ENCODE measurements at places on chromosomes 16 and 17.

DNA sequence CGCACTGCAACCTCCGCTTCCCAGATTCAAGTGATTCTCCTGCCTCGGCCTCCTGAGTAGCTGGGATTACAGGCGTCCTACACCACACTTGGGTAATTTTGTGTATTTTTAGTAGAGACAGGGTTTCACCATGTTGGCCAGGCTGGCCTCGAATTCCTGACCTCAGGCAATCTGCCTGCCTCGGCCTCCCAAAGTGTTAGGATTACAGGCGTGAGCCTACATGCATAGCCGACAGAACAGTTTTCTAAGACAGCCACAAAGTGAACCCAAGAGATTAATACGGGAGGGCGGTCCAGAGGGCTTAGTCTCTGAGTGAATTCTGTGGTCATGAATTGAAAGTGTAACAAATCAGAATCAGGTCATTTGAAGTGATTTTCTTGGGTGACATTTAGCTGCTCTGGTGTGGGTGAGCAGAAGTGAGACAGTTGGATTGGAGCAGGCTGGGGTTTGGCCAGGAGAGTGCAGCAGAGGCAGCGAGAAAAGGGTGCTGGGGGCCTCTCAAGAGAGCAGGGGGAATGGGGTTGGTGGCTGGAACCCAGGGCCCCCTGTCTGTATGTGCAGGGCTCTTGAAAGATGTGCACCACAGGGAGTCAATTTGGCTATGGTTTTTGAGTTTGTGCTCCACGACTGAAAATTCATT, 231.4 kb upstream of the WSCD1 start:
- no peak for DNase-seq

DNA sequence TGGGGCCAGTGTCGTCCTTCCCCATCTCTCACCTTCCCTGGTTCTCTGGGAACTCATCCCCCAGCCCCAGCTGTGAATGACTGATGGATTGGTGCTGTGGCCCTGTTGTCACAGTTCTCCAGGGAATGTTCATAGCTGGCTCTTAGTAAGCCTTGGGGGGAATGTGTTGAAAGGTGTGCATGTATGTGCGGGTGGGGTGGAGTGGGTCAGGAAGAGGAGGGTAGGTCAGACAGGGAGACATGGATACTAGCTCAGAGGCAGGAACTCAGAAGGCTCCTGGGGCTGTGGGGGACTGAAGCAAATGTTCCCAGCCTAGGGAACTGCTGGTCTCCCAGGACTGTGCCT, 4.3 kb downstream of the DLX4 start:
- DNase-seq: no peak

DNA sequence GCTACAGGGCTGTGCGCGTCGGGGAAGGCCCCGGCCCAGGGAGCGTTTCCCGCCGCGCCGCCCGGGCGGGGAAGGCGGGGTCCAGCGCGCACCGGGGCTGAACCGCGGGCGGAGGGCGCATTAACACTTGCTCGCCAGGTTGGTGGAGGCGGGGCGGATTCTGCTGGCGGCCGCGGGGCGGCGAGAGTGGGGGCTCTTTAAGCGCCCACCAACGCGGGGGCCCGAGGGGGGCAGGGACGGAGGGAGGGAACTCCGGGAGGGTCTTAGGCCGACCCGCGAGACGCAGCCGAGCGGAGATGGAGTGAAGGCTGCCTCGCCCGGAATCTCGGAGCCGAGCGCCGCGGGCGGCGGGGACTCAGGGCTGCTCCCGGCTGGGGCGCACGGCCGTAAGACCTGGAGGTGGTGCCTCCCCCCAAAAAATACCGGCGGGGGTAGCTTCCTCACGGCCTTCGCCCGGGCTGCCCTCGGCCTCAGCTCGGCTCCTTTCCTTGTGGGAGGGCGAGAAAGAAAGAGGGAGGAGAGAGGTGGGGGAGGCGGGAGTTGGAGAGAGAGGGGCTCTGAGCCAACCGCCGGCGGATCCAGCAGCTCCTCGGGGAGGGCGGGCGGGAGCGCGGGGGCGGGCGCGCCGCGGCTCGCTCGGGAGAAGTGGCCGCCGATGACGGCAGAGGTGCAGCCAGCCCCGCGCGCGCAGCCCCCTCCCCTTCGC, 415 bp upstream of the FOXF1 start:
- no peak for DNase-seq

DNA sequence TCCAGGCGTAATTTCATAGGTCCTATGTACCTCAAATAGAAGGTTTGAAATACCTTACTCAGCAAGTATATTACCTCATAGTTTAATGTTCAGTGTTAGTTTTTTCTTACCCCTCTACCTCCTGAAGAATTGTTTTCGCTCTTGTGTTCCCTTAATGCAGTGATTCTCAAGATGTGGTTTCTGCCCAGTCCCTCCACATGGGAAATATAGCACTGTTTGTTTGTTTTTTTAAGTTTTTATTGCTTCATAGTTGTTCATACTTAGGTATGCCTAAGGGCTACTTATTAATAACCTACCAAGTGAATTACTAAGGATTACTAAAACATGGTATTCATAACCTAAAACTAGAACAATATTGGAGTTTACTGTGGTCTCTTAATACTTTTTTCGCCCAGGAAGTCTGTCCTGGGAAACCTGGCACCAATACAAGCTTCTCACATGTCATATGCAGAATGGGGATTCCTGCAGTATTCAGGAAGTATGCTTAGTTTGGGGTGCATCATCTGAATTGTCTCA, 5.0 kb downstream of the RSPRY1 start:
- DNase-seq: no peak

GRCh38 chr16:53457670-53458069, 23.4 kb downstream of the RBL2 start:
- DNase-seq: no peak

GRCh38 chr17:11514565-11514964, 83.7 kb upstream of the DNAH9 start:
- DNase-seq: no peak

DNA sequence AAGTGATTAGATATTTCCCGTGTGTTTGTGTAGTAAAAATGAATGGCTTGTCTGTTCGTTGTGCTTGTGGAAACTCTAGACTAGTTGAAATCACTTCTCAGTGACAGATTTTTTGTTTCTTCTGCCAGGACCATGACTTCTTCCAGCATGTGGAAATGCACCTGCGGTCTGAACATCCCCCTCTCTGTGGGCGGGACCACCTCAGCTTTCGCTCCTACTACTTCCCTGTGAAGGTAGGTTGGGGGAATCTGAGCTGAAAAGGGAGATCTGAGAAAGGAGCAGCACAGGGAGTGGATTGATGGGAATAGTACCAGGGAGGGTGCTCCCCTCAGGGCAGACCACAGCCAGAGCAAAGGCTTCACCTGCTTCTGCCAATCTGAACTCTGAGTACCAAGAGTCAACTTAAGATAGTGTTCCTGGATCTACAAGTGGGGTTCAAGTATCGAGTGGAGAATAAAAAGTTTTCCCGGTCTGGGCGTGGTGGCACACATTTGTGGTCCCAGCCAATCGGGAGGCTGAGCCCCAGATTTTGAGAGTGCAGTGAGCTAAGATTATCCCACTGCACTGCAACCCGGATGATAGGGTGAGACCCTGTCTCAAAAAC, 47.5 kb downstream of the SF3B3 start:
- no peak for DNase-seq

DNA sequence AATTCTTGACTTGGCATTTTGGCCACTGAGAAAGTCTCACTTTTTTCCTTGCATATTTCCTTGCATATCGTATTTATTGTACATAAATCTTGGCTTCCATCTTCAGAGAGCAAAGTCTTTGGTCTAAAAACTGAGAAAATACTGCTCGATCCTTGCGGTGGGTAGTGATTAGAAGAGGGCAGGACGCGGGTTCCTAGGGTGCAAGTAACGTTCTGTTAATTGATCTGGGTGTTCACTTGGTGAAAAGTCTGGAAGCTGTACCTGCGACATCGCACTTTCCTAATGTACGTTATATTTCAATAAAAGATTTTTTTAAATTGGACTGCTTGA, 758 bp upstream of the UBALD2 start:
- no peak for DNase-seq

DNA sequence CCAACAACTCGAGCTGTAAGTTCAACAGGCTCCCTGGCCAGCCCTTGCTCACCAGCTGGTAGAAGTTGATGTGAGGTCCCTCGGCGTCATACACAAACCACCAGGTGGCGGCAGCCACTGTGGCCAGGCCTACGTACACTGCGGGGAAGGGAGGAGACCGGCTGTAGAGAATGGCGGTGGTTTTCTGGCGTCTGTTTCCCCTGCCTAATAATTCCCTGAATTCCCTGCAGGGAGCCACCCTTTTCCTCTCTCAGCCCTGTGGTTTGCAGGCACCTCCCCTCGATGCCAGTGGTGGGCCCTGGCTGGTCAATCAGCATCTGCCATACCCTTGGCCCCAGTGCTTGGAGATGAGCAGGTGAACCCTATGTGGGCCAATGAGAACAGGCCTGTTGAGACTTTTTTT, 18.9 kb upstream of the P2RX1 start:
- peak; percentile 22 for DNase-seq

- no peak for DNase-seq
These were observed 64.4 kb downstream of the METRNL start for GRCh38 chr17:83143817-83144231.

DNA sequence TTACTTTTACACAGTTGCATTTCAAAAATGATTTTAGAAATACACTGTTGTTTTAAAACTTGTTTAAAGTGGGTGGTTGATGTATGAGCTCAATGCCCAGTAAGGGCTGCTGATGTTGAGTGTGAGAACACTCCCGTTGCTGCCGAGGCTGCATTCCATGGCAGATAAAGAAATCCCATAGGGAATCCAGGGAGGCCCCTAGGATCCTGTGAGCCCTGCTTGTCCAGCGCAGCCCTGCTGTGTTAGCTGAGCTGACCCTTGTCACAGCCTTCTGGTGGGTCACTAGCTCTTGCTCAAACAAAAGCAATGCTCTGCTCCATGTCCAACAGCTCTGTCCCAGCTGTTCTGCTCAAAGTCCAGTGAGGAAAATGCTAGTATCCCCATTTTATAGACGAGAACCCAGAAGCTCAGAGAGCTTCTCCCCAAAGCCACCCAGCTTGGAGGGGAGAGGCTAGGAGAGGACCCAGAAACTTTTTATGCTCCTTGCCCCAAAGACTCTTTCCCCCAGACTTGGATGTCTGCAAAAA, 18.6 kb upstream of the COL1A1 start:
- no peak for DNase-seq

DNA sequence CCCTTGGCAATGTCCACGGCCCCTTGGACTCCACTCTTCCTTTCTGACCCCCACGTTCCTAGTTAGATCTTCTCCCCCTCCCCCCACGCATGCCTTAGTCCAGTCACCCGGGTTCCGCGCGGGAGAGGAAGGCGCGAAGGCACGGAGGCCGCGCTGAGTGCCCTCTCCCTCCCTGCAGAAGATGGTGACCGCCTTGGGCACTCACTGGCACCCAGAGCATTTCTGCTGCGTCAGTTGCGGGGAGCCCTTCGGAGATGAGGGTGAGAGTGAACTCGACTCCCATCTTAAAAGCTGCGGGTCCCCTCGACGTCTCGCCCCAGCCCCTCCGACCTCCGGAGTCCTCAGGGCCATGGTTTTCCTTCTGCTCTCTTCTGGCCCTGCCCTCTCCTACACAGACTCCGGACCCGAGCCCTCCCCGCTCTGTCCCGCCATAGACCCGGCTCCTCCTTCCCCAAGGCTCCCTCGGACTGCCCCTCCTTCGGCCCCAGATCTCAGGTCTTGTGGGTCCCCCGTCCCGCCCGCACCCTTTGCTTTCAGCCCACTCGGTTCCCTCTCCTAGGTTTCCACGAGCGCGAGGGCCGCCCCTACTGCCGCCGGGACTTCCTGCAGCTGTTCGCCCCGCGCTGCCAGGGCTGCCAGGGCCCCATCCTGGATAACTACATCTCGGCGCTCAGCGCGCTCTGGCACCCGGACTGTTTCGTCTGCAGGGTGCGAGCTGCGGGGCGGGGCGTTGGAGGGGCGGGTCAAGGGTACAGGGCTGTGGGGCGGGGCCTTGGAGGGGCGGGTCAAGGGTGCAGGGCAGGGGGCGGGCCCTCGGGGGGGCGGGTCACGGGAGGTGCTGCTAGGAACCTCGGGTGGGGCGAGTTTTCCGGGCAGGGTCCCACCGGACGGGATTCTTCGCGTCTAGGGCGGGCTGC, 4.6 kb downstream of the TGFB1I1 start:
- DNase-seq: no peak

Measured in NCI-H748 treated with DMSO at 0.1 percent for 48 hours (cell line).